Stimulated activated CD4-positive, alpha-beta T cell treated with anti-CD3 and anti-CD28 coated beads, Interleukin-2, amount 100 ng/mL, for 24 hours (primary cell): ENCODE measurements at places on chromosomes 4 and X.

DNA sequence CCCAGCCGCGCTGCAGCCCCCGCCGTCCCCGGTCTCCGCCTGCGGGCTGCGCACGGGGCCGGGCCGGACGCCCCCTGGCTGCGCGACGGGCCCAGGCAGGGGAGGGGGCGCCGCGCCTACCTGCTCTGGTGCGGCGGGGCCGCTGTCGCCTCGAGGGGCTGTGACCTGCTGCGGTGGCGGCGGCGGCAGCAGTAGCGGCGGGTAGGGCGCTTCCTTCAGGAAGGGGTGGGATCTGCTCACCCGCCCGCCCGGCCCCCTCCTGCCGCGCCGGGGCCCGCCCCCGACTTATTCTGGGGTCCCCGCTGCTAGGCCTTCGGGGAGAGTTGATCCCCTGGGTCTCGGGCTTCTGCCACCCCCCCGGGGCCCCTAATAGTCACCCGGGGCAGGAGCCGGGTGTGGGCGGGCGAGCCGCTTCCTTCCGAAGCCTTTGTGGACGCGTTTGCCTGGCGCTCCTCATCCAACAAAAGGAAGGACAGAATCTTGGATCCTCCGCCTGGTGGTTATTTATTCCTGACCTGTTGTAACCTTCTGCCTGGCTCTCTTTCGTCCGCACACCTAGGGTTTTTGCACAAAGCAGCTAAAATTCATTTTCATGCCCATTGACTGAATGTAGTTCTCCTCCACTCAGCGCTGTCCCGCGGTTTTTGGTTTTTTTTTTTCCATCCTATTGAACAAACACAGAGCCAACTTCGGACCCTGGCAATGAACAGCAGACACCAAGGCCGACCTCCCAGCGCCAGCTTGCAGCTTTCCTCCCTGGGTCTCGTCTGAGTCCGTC, at the start of gene TMEM150C:
Gene TMEM150C (minus strand): TSS at position 203 of the 778 bp plus-strand sequence. CDS start 57,331 bp downstream, outside the sequence.
- peak; percentile 27 for DNase-seq

DNA sequence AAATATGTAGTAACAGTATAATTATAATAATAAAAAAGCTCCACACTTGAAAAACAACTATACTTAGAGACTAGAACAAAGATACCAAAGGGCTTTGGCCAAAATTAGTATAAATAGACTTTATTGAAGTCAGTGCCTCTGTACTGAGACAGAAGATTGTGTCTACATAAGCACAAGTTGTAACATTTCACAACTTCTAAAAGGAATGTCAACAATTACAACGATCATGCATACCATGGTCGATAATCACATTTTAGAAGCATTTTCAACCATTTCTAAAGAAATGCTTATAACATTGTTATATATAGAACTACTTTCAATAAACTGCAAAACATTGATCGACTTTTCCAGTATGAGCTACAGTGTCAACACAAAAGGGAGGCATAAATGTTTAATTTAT, 57.0 kb downstream of the DHX15 start:
- no peak for DNase-seq

DNA sequence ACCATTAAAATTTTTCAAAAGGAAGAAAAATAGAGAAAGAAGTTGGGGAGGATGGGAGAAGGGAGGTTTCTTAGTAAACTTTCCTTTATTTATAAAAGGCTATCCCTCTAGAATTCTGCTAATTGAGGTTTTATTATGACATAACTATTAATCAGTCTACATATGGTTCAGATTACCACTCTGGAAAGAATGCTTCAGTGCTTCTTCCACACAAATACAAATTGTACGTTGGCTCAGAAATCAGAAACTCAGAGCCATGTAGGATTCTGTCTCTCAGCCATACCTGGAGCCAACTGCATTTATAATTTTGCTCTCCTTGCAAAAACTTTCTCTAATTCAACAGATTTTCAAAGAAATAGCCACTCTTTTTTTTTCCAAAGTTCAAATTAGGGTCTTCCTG, 37.1 kb downstream of the SRPX start:
- no peak for DNase-seq

GRCh38 chrX:152072236-152072635, 66.1 kb downstream of the MAGEA10 start:
- no peak for DNase-seq

DNA sequence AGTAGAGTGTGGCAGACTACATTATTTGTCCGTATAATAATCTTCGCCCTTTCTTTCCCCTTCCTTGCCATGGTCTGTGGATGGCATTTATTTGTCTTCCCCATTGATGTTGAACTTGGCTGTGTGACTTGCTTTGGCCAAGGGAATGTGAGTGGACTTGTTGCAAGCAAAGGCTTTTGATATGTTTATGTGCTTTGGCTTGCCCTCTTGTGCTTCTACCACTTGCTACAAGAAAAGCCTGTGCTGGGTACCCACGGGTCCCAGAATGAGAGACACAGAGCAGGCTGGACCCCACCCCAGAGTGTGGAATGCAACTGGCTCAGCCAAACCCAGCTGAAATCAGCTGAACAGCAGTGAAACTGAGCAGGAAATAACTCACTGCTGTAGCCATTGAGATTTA, 63.0 kb downstream of the FAM184B start:
- no peak for DNase-seq

- no peak for DNase-seq
These were observed 17.0 kb upstream of the DCLK2 start for GRCh38 chr4:150061086-150061776.

GRCh38 chr4:183544109-183544508, 39.3 kb downstream of the ING2 start:
- DNase-seq: no peak

DNA sequence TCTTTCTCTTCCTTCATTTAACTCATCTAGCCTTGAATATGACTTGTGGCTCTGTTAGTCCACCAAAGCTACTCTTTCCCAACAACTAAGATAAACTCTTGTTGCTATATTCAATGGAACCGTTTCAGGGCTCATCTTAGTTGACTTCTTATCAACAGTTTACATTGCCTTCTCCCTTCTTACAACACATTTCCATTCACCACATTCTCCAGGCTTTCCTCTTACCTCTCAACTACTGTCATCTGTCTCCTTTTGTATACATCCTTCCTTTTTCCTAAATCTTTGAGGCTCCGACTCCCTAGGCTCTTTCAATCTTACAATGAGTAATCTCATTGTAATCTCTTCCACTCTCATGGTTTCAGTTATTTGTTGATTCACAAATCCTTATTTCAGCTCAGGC, 58.5 kb downstream of the NCAPG start:
- no peak for DNase-seq

GRCh38 chr4:56184214-56184613, 203.1 kb downstream of the AASDH start:
- no peak for DNase-seq

- DNase-seq: no peak
These were observed 23.9 kb downstream of the MOB1B start for GRCh38 chr4:70925899-70926635.

DNA sequence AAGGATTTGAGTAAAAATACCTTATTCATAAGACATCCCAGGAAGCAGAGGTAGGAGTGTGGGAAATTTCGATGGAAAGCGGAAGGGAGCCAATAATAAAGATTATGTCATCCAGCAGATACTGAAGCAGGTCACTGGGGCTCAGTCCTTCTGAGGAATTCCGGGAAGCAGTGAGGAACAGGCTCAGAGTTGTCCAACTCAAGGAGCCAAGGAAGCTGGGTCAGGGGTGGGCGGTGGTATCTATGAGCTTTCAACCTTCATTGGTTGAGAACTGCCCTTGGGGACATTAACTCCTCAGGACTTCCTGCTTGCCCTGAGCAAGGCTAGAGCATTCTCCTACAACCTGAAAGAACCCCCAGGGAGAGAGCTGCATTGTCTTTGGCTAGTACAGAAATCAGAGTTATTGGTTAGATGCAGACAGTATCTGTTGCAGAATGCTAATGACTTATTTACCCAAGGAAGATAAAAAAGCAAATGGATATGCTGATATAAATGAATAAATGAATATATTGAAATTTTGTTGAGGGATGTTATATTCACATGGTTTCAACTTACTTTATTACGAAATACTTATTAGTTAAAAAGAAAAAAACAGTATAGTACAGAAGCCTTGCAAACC, 68.2 kb downstream of the DMP1 start:
- no peak for DNase-seq

DNA sequence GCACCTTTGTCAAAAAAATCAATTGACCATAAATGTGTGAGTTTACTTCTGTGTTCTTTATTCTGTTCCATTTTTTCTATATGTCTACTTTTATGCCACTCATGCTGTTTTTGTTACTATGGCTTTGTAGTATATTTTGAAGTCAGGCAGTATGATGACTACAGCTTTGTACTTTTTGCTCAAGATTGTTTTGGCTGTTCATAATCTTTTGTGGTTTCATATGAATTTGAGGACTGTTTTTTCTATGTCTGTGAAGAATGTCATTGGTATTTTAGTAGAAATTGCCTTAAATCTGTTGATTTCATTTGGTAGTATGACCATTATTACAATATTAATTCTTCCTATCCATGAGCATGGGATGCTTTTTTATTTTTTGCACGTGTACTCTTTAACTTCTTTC, 346.8 kb downstream of the PPP3CA start:
- DNase-seq: no peak

DNA sequence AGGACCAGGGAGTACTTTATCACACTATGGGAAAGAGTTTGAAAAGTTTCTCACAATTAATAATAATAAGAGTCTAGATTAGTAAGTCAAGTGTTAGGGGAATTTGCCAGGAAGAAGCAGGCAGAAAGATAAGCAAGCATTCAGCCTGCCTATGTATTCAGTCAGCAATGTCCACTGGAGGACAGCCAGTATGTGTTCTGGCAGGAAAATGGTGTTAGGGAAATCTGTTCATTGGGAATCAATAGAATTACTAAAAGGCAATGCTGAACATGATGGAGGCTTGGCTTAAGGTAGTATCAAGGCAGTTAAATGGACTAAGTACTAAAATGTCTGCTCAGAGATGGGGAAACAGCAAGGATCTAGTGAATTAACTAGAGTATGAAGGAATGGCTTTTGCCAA, 221.2 kb downstream of the PPP4R3C start:
- no peak for DNase-seq

DNA sequence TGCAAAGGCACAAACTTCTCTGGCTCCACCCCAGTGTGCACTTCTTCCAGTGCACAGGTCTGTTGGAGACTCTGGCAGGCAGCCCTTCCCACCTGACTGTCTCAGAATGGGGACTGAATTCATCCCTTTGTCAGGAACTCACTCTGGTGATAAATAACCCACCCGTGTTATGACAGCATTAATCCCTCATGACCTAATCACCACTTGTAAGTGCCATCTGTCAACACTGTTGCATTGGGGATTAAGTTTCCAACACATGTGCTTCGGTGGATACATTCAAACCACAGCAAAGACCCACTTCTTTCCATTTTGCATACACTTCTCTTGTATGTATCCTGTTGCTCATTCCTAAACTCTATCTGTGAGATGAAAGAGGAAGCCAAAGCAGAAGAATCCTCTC, 1002.9 kb upstream of the IGFBP7 start:
- DNase-seq: no peak

GRCh38 chr4:12458621-12459020, 1025.5 kb downstream of the RAB28 start:
- DNase-seq: no peak

DNA sequence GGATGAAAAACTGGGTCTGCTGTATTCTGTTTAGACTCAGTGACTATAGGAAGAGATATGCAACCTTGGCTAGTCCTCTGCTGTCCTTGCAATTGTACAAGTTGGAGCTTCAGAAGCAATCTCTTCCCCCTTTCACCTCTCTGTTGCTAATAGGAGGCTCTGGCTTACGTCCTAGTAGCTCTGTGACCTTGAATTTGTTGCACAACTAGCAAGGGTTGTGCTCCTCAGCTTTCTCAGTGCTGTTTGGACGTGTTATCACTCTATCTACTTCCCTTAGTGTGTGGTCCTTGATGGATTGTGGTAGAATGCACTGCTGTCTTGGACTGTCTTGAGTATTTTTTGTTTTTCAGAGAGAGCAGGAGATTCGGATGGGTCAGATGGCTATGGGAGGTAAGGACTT, 3.4 kb upstream of the ITGB1BP2 start:
- DNase-seq: no peak

GRCh38 chr4:2289955-2290333, 28.0 kb upstream of the MXD4 start:
- DNase-seq: no peak

DNA sequence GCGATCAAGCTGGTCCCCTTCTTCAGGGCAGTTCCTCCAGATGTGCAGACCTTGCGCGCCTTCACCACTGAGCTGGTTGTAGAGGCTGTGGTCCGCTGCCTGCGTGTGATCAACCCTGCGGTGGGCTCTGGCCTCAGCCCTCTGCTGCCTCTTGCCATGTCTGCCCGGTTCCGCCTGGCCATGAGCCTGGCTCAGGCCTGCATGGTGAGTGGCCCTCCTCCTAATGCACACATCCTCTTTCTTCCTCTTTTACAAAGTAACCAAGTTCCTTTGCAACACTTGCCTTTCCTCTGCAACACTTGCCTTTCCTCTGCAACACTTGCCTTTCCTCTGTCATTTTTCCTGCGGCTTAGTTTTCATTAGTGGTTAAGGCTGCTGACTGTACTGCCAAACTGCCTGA, 1.8 kb downstream of the CCDC22 start:
- no peak for DNase-seq

GRCh38 chr4:105895583-105896460, 551 bp downstream of the NPNT start:
- no peak for DNase-seq

DNA sequence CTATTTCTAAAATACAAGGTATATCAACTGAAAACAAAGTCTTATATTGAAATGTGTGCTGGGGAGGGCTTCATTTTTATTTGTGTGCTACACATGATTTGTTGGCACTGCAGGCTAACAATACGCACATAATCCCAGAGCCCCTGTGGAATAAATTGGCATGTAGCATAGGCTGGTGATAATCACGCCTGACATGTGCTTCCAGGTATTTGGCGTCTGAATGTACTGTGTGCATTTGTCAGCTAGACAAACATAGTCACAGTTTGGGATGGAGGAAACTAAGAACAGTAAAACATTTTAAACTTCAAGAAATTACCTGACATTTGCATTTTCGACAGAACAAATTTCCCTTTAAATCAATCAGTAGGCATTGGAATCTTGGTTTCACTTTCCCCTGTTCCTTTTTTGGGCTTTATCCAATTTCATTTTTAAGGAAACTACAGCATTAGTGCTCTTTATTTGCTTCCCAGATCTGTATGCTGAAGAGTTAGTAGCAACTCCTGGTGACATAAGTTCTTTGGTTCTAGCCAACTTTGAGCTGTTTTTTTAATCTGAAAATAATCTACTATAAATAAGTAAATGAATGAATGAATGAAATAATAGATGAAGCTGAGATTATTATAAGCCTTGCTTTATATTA, 472.3 kb downstream of the PDHA2 start:
- no peak for DNase-seq
